Mucosa of descending colon (tissue), 3 donors: ENCODE measurements at places on chromosomes 1 and 21.

DNA sequence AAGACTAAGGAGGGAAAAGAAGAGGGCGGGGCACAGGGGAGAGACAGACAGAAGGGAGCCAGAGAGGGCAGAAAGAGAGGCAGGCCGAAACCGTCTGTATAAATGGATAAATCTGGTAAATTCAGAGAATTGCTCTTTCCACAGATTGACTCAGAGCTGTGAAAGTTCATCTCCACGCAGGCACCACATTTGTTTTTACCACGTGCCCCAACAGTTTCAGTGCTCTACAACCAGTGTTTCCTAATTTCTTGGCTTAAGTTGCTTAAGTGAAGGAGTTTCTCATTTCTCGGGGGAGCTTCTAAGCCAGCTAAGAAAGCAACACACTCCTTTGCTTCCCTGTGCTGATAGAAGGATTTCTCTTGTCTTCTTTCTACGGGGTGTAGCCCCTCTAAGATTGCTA is 87.1 kb downstream of the ENAH start:
- no peak for DNase-seq

GRCh38 chr1:25028907-25029599 is 99.0 kb upstream of the RUNX3 start:
- no peak for DNase-seq

GRCh38 chr1:178119628-178120027 is 25.7 kb downstream of the RASAL2 start:
- DNase-seq, result no peak

DNA sequence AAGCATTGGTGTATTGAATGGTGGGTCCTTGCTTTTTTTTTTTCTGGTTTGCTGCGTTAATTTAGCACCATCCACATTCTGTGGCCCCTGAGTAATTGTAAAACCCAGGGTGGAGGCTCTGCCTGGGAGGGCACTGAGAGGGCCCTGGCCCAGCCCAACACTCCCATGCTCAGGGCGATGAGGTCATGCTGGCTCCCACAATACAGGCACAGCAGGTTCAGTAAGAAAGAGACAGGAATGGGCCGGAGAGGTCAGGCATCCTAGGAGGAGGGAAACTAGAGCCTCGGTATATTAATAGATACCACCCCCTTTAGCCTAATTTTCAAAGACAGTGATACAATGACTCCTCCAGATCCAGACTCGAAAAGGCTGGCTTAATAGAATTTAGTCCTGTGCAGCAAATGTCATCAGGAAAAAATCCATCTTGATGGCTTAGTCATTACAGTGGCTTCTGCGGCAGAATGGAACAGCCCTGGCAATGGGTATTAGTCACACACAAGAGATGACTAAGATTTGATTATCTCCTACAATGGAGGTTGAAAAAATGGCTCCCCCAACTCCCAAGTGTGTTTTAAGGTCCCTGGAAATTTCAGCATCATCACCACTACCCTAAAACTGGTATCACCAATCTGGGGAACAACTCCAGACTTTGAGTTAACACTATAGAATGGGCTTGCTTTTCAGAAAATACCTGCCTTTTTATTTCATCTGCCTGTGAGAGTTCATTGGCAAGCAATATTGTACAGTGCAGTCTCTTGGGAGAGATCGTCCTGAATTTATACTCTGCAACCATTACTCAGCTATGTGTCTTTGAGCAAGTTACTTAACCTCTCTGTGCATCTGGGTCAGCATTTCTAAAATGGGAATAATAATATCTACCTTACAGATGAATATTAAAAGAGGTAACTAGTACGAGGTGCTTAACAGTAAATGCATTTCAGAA is 43.9 kb upstream of the LYST start:
- DNase-seq, result no peak

DNA sequence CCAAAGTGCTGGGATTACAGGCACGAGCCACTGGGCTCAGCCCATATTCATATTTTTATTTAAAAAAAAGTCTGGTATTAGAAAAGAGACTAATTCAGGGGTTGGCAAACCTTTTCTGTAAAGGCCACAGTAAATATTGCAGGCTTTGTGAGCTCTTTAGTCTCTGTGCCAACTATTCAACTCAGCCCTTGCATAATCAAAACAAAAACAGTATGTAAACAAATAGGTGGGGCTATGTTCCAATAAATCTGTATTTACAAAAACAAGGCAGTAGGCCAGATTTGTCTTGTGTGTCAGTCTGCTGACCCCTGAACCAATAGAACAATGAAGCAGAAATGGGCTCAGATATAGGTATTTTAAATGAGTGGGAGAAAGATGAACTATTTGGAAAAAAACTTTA is 49.3 kb downstream of the CDC42BPA start:
- DNase-seq, result no peak

- no peak for DNase-seq
Measured at GRCh38 chr1:8903908-8904650, 25.6 kb upstream of the ENO1 start.

- DNase-seq, result no peak
Measured at GRCh38 chr1:116377541-116378529, 4.8 kb downstream of the ATP1A1 start.

DNA sequence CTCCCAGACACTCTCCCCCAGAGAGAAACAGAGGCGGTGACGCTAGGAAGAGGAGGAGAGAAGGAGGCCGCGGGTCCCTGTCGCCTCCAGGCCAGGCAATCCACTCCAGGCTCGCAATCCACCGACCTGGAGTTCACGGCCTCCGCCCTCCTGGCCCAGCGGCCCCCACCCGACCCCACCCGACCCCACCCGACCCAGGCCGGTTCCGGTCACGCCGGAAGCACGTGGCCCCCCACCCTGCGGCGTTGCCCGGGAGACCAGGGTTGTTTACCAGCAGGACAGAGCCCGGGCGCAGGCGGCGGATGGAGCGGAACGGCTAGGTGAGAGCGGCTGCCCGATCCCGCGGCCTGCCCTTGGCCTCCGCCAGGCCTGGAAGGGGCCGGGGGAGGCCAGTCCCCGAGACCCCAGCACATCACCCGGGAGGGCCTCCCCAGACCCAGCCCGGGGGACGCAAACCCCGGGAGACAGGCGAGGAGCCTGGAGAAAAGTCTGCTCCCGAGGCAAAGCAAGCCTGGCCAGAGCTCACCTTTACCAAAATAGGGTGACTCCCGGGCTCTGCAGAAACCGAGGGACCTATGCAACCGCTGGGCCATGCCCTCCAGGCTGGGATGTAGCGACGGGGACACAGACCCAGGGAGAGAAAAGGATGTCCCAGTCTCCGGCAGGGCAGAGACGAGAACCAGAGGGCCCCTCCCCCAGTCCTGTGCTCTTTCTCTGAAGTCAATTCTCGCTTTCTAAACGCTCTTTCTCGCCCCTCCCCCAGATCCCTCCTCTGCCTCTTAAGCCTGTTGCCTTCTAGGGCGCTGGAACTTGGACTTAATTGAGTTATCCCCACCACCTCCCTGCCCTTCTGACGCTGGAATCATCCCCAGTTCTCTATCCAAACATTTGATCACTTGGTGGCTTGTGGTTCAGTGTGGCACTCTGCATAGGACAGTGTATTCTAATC is at the start of the genes PLA2G2C and UBXN10:
TSS of gene PLA2G2C (minus strand) at position 685 of the 949 bp plus-strand sequence. CDS start 9,155 bp downstream, outside the sequence.
TSS of gene UBXN10 (plus strand) at position 263 of the 949 bp plus-strand sequence. CDS start 4,466 bp downstream, outside the sequence.
- DNase-seq, result peak; percentile 88
